ENCODE measurements at places on chromosomes 11 and 22.
A peak's percentile ranks its signal among the peaks of the same experiment; 100 is the strongest.

DNA sequence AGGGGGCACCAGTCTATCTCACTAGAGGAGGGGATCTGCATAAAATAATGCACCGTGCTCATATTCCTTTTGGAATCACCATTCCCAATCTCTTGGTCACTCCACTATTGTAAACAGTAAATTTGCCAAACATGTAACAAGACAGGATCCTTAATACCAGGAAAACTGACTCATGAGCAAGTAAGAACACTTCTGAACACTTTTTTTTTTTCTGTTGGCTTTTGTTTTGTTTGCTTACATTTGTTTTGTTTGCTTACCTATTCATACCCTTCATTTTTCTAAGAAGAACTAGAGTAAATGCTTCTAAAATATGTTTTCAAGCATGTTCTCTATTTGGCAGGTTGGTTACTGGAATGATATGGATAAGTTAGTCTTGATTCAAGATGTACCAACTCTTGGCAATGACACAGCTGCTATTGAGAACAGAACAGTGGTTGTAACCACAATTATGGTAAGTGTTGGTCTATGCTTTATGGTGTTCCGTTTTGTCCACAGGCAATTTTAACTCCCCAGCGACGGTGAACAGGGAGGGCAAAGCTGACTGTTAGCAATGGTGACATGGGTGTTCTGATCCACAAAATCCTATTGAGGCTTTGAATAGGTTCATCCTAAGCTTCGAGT is 111.8 kb downstream of the MSANTD4 start:
- DNase-seq = peak; percentile 18

GRCh38 chr11:111297696-111298095 is 650 bp upstream of the POU2AF3 start:
- no peak for DNase-seq

- DNase-seq = no peak
Observed at GRCh38 chr11:118124929-118125535, 27.6 kb downstream of the SCN4B start.

DNA sequence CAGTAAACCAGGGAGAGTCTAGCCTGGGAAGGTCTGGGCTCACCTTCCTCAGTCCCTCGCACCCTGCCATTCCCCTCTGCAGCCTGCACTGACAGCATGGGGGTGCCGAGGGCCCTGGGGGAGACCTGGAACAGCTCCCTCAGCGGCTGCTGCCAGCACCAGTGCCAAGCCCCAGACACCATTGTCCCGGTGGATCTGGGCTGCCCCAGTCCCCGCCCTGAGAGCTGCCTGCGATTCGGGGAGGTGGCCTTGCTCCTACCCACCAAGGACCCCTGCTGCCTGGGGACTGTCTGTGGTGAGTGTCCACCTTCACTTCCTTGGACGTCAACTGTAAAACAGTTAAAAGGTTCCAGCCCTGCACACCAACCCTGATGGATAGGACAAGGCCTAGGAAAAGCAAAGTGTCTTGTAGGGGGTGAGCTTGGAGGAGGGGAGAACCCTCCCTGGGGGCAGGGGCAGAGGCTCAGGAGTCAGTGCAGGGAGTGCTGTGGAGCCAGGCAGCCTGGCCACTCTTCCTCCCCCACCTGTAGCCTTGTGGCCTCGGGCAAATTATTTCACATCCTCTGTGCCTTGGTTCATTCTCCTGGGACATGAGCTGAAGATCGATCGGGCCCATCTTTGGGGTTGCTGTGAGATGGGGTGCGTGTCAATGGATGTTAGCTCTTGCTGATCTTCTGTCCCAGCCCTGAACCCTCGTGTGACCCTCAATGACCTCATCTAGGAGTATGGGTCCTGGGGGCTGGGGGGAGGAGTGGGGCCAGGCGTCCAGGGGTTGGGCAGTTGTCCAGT is 85.2 kb upstream of the MYOD1 start:
- DNase-seq = no peak

DNA sequence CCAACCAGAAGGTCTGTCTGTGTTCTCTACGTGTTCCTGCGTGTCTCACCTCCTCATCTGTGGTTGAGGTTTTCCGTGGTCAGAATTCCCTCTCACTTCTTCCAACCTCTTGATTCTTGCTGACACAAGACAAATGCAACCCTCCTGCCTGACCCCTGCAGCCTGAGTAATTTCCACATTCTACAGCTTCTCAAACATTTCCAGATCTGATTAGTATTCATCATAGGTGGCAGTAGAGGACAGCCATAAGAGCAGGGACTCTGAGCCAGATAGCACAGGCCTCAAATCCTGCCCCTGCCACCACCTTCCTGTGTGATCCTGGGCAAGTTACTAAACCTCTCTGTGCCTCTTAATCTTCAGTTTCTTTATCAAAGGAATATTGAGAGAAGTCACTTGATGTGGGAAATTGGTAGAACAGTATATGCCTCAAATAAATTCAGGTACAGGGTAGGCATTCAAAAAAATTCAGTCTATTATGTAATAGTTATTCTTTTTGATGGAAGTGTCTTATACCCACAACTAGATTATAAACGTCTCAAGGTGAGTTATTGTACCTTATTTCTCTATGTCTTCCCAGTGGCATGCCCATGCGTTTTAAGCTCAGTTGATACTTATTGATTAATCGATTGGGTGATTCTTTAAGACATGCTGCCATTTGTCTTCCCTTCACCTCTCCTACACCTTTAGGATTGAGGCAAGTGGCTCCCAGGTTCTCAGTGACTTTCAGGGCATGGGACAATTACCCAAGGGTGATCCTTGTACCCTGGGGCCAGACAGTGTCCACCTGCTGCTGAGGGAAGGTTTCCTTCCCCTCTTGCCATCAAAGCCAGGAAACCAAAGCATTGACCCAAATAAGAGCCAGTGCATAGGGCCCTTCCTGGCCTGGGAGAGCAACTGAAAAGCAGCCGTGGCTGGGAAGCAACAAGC is 19.6 kb downstream of the POU2AF1 start:
- no peak for DNase-seq

GRCh38 chr11:73333640-73334383 is 25.7 kb downstream of the ARHGEF17 start:
- DNase-seq = no peak

GRCh38 chr11:128501632-128502549 is 85.5 kb downstream of the ETS1 start:
- peak; percentile 67 for DNase-seq

DNA sequence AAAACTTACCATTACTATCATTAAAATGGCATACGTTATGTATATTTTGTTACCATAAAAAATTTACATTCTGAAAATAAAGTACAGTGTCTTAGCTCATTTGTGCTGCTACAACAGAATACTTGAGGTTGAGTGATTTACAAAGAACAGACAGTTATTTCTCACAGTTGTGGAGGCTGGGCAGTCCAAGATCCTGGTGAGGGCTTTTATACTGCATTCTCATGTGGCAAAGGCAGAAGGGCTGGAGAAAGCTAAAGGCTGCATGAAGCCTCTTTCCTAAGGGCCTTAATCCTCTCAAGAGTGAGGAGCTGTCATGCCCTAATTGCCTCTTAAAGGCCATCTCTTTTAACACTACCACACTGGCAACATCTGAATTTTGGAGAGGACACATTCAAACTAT is 13.3 kb downstream of the GGTLC2 start:
- DNase-seq = no peak

DNA sequence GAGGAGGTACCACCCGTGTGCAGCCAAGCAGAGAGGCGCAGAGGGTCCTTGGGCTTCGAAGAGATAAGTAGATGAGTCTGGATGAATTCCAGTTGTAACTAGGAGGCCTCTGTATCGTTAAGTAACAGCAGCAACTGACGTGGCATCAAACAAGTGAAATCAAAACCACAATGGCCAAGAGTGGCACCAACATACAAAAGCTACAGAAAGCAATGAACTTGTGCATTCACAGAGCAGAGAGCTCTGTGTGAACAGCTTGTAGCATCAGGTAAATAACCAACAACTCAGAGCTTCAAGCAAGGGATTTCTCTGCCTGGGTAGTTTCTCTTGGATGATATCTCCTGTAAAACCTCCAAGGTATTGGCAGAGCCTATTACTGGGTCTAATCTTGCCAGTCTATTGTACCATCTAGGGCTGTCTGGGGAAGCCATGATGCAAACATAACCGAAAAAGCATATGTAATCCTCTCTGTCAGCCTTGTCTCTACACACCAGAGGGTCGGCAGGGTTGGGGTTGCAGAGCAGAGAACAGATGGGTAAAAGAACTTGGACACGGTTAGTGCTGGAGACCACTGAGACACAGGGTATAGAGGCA is 83.1 kb upstream of the USP47 start:
- DNase-seq = no peak

- DNase-seq = no peak
Observed at GRCh38 chr11:30938171-30938570, 352.0 kb upstream of the MPPED2 start.

DNA sequence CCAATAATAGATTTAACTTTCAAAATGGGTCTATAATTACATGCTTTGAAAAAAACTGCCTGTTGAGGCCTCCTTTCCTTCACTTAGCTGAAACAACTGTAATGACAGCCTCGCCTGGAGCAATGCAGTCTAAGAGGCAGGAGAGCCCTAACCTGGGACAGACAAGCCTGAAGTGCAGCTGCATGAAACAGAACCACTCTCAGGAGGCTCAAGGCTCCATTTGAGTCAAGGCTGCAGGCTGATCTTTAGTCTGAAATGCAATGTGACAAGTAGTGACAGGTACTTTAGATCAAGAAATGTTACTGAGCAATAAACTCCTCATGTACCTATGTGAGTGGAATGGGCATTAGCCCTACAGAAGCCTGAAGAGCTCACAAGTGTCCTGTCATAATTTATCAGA is 414.0 kb upstream of the LUZP2 start:
- DNase-seq = no peak

DNA sequence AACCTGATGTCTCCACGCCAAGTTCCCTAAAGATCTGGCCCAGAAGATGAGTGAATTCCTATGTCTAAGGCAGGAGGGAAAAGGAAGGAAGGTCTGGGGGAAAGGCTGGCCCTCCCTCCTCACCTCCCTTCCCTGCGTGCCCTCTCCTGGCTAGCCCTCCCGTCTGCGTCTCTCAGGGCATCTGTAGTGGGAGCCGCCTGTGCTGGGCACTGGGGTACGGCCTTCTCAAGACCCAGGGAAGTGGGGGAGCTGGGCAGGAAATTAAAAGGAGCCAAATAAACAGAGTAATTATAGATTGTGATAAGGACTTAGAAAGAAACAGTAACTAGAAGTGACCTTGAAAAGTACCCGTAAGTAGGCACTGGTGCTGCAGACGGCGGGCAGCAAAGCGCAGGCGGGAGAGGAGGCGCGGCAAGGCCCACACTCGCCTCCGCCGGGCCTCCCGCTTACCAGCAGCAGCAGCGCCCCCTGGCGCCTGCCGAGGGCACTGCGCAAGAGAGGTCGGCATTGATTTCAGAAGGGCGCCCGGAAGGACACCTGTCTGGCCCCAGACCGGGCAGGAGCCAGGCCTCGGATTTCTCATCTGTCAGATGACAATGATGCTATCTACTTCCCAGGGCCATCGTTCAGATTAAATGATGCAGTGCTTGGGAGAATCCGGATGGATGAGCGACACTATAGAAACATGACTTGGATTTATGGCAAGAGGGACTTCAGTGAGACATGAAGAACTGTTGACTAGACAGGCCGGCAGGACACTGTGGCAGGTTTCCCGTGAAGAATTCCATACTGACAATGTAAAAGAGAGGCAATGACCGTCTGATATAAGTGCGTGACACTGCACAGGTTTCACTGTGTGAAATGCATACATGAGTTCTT is 7.3 kb downstream of the KCNJ1 start:
- peak; percentile 68 for DNase-seq

DNA sequence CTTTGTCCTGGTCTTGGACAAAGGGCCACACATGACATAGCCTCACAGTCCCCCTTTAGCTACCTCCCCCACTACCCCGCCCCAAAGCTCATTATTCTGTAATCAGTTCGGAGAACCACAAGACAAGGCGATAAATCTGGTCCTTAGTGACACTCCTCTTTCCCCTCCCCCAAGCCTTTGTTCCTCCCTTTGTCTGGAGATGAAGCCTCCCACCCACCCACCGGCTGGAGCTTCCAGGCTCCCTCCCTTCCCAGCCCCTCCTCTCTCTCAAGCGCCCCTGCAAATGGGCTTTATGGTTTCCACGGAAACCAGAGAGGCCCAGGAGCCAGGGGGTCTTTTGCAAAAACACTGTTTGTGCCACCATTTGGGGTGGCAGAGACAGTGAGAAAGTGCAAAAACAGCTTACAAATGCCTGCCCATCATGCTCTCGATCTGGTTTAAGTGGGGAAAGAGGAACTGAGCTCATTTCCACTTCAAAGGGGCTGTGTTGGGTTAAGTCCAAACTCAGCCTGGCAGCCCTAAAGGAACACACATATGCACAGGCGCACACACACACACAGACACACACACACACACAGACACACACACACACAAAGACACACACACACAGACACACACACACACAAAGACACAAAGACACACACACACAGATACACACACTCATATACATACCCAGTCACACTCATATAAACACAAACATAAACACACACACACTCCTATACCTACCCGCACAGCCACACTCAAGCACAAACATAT is 23.5 kb downstream of the APLNR start:
- DNase-seq = no peak

- no peak for DNase-seq
Observed at GRCh38 chr11:284105-285020, 4.6 kb upstream of the PGGHG start.

DNA sequence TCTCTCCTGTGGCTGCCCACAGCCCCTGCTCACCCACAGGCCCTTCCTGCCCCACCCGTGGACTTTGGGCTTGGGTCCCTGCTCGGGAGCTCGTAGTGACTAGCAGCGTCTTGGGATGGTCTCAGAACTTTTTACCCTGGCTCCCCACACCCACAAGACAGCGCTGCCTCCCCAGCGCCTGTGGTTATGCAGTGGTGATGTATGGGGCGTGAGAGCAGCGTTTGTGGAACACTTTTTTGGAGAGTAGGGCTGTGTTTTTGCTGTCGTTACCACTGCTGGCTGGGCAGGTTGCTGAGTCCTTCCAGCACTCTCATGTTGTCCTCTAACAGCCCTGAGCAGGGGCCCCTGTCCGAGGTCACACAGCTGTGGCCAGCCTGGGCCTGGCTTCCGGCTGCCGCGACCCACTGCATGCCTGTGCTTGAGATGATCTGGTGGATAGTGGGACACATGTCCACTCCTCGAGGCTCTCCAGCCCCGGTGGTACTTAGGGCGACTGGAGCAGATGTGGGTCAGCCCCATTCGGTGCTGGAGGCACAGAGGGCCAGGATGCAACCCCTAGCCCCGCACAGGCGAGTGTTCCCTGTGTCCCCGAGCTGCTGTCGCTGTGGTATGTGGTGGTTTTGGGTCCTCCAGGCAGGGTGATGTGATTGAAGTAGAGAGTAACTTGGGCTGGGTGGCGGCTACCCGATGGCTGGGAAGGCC is 7.1 kb upstream of the GRAMD4 start:
- no peak for DNase-seq

GRCh38 chr22:50601669-50602337 is 1.2 kb downstream of the MAPK8IP2 start:
- no peak for DNase-seq
